Activated CD8-positive, alpha-beta memory T cell treated with anti-CD3 and anti-CD28 coated beads for 36 hours (primary cell): ENCODE measurements at places on chromosomes 7 and 10. TPM values are rescaled to one million over a fixed set of nuclear protein-coding genes. Genes with fewer than 3 reads are reported as not detected.

Gene CTAGE4
- 1.2 TPM for total RNA-seq

Gene RBM48
- total RNA-seq = 14.4 TPM

Gene PRSS2
- total RNA-seq = not detected

Gene RELN
- total RNA-seq = not detected

Gene PROSER2
- 1.6 TPM for total RNA-seq

Gene VENTX
- total RNA-seq = not detected

Gene TRIM24
- total RNA-seq = 15.6 TPM

Gene POM121
- total RNA-seq = 73.0 TPM

Gene SPDYE5
- not detected for total RNA-seq

Gene BLNK
- total RNA-seq = not detected

Gene PLXNA4
- 0.19 TPM for total RNA-seq

Gene CHST3
- 0.21 TPM for total RNA-seq

Gene SLC35G1
- 5.5 TPM for total RNA-seq

Gene SMO
- total RNA-seq = 0.70 TPM

Gene DRGX
- not detected for total RNA-seq

Gene MUC3A
- 0.23 TPM for total RNA-seq

Gene GPR26
- total RNA-seq = not detected

Gene SH2B2
- total RNA-seq = 2.2 TPM

Gene UNCX
- total RNA-seq = not detected

Gene DNAH11
- total RNA-seq = not detected

Gene SPDYE6
- total RNA-seq = not detected

Gene H2AZ2
- total RNA-seq = 247 TPM

Gene AKR1C2
- not detected for total RNA-seq

Gene HTR5A
- total RNA-seq = not detected

Gene PDK4
- total RNA-seq = not detected

Gene CTAGE15
- total RNA-seq = not detected

Gene LRWD1
- total RNA-seq = 25.1 TPM

Gene KIAA1549
- total RNA-seq = 1.7 TPM

Gene ZNF438
- 3.1 TPM for total RNA-seq

Gene C10orf67
- 0.15 TPM for total RNA-seq

Gene PHYHIPL
- not detected for total RNA-seq

Gene LBX1
- not detected for total RNA-seq

Gene TAS2R5
- total RNA-seq = 0.84 TPM

Gene GRM8
- total RNA-seq = not detected

Gene TCAF2
- total RNA-seq = 27.5 TPM

Gene HOXA11
- total RNA-seq = not detected

Gene MUC12
- not detected for total RNA-seq

Gene ITPRID1
- total RNA-seq = not detected

Gene IGFBP3
- 0.82 TPM for total RNA-seq
